GM06990 (cell line): ENCODE measurements at places on chromosomes 7 and 10.

- no peak for DNase-seq
Measured at GRCh38 chr7:130426564-130426963, 14.3 kb downstream of the CEP41 start.

GRCh38 chr7:55527307-55527706, 45.0 kb downstream of the VOPP1 start:
- DNase-seq: no peak

DNA sequence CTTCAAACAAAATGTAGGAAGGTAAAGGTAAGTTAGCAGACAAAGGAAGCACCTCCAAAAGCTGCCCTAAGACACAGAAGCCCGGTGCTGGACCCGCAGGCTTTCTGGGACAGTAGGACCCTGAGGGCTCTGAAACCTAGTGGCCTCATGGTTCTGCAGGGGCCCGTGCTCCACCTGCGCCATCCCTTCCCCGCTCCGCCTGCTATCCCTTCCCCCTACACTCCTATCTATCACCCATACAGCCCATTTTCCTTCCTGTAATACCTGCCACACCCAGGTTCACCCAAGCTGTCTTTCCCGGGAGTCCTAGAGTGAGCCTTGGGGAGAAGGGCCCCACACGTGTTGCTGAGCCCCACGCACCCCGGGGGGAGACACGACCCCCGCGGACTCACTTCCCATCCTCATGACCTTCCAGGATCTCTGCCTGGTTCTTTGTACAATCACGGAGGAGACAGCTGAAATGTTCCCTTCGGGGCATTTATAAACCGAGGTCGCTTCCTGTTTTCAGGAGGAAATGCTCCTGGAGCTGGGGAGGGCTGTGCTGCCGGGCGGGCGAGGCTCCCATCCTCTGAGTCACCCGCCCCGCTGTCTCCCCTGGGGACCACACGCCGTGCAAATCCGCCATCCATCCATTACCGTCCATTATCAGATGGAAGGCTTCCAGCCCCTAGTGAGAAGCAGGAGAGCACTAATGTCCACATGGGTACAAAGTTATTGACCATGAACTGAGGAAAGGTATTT, 251.7 kb upstream of the PITRM1 start:
- DNase-seq: no peak

DNA sequence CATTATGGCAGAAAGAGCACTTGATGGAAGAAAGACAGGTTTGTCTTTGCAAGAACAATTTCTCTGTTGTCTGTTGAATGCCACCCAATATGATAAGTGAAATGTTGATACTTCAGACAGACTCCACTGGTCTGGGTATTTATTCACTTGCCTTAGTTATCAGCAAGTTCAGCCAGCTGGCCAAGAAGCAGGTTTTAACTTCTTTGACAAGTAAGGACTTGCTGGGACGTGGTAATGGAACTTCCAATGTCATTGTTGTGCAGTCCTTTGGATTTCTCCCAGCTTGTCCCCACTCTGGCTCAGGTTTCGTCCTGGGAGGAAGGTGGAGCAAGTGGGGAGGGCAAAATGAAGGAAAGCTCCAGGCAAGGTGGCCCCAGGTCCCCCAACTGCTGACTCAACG, 497.4 kb downstream of the RPS24 start:
- no peak for DNase-seq

GRCh38 chr7:91512958-91513357, 248.7 kb downstream of the FZD1 start:
- DNase-seq: no peak

DNA sequence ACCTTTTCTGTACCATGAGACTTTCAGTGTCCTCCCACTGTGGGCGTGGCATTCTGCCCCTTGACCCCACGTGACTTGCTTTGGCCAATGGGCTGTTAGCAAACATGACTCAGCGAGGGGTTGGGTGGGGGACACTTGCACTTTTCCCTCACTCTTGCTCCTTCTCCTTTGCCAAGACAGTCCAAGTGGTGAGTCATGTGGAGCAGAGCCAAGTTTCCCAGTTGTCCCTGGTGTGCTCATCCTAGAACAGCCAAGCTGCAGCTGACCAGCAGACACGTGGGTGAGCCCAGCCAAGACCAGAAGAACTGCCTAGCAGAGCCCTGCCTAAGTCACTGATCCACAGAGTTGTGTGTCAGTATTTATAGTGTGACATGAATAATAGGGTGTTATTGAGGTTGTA, 82.8 kb upstream of the CPXM2 start:
- DNase-seq: no peak

DNA sequence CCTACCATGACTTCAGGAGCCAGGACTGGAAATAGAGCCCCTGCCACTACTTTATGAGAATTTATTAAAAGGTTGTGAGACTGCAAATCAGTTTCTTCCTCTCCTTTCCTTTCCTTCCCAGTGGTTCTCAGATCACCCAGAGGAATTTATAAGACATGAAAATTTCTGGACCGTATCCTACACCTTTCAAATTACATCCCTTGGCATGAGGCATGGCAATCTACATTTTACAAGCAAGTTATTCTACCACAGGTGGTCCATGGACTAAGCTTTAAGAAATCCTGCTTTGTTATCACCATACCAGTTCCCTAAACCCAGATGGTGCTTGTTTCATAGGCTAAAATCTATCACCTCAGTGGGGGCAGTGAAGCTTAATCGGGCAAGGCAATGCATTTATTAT, 66.5 kb downstream of the TPK1 start:
- no peak for DNase-seq
